ENCODE measurements at places on chromosomes 1 and 21.
A peak's percentile ranks its signal among the peaks of the same experiment; 100 is the strongest.

DNA sequence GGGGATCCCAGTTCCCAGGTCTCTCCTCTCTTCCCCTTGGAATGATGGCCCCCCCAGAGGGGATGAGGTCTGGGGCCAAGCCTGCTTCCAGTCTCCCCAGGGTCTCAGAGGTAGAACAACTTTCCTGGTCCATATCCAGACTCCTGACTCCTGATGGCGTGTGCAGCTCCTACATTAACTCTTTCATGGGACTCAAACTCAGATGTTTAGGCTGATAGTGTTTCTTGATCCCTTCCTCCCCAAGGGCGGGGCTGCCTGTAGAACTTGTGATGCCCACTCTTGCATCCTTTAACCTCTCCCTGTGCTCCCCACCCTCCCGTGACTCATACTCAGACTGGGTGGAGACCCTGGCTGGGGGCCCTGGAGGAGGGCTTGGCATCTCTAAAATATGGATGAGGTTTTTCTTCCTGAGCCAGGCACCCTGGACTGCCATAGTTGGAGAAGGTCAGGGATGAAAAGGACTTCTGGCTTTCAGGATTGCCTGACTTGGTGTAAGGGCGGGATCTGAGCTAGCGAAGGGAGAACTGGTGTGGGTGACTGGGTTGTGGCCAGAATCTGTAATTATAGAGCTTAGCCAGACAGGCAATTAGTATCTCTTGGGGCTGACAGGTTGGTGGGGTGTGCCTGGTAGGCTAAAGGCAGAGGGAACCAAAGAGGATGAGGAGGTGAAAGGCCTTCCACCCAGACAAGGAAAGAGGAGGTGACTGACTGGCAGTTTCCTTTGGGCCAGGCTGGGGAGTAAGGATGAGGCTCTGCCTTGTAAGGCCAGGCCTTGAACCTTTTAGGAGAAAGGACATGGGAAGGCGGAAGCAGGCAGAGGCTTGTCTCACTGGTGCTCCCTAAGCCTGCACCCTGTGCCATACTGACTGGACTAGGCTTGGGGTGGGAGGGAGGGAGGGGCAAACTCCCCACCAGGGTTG is 1.5 kb downstream of the ATP8B2 start:
- peak; percentile 89 for DNase-seq

DNA sequence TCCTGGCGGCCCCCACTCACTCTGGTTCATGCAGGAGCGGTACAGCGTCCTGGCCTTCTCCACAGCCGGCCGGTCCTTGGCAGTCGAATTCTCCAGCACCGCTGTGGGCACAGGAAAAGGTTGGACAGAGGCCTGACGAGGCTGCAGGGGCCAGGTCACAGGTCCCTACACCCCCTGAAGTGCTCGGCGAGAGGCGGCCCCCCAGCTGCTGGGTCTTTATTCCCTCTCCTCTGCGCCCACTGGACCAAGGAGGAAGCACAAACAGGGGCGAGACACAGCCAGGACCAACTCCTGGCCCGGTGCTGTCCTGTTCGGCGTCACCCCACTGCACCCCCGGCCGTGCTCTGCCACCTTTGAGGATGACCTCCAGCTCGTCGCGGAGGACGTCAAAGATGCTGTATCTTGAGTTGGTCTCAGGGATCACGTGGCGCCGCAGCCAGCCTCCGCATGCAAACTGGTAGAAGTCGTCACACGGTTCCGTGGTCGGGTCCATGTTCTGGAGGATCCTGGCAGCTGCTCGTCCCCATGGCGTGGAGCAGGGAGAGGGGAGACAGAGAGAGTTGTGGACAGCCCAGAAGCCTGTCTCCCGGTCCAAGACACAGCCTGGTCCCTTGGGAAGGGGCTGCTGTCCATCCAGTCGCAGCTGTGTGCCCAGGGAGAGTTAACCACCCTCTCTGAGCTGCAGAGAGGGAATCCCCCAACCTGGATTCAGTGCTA is 22.9 kb downstream of the PRXL2B start:
- no peak for DNase-seq

GRCh38 chr1:232905331-232906034 is 44.9 kb upstream of the NTPCR start:
- no peak for DNase-seq

- DNase-seq: no peak
These were observed 437.4 kb downstream of the NUF2 start for GRCh38 chr1:163758977-163759670.

DNA sequence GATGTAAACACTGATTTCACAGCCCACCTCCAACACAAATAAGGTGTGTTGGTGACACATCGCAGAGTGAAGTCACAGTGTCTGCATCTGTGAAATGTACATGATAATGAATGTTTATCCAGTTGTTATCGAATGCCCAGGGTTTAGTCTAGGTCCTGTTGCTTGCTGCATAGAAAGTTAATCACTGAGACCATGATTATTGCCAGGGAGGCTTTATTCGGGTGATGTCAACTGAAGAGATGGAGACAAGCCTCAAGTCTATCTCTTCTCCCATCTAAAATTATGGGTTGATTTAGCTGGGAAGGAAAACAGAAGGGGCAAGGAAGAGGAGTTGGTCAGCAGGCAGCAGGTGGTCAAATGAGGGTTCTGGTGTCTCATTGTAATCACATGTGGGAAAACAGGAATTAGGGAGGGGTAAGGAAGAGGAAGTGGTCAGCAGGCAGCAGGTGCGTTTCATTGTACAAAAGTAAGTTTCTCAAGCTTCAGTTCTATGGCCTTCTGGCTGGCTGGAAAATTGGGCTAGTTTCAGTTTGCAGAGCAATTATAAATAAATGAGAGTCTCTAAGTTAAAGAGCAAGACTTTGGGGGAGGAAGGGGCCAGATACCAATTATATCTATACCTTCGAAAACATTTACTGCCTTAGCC is 146.3 kb upstream of the DNAH14 start:
- DNase-seq: no peak

DNA sequence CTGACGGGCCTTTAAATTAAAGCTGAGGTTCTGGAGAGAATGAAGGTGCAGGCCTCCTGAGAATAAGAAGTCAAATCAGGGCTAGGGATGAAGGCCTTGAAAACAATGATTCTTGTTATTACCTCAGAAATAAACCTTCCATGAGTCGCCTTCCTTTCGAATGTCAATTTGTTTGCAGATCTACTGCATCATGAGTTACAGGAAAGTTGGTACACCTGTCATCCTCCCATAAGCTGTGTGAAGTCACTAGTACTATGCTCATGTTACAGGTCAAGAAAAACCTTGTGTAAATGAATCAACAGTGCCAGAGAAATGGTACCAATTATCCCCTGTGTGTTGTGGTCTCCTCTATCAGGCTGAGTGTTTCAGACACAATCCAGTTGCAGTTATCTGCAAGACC is 281.2 kb upstream of the PLXNA2 start:
- no peak for DNase-seq

- DNase-seq: no peak
These were observed 1.0 kb upstream of the EXO1 start for GRCh38 chr1:241846862-241847539.

- DNase-seq: peak; percentile 87
These were observed 59.5 kb downstream of the POFUT2 start for GRCh38 chr21:45228171-45228641.

GRCh38 chr1:198906739-198907422 is 268.0 kb downstream of the PTPRC start:
- DNase-seq: no peak

- DNase-seq: no peak
These were observed 7.4 kb downstream of the ACTRT2 start for GRCh38 chr1:3028531-3029282.

DNA sequence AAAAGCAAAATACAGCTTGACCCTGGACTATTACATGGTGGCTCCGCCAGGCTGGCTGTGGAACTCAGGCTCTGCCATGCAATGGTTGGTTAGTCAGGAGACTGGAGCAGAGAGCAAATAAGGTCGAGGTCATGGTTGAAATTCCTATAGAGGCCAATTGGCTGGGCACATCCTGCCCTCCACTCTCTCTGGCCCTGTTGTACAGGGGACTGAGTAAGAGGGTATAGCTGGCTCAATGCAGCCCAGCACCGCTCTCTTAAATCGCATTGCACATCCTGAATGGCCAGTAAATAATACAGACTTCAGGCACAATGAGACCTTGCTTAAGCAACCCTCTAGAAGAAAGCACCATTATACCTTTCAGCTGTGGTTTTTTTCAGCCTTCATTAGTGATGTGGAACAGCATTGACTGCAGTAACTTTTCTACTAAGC is 59.3 kb upstream of the PPP2R5A start:
- DNase-seq: no peak

GRCh38 chr1:86774305-86775295 is 70.2 kb downstream of the SH3GLB1 start:
- peak; percentile 67 for DNase-seq

- no peak for DNase-seq
These were observed 27.2 kb downstream of the CAPN2 start for GRCh38 chr1:223739366-223740037.

GRCh38 chr1:227947676-227948492 is at the start of gene WNT9A:
Gene WNT9A, minus strand, starts transcription at chr1:227947932. Its CDS starts 45 bp downstream, at chr1:227947887.
- DNase-seq: peak; percentile 97

DNA sequence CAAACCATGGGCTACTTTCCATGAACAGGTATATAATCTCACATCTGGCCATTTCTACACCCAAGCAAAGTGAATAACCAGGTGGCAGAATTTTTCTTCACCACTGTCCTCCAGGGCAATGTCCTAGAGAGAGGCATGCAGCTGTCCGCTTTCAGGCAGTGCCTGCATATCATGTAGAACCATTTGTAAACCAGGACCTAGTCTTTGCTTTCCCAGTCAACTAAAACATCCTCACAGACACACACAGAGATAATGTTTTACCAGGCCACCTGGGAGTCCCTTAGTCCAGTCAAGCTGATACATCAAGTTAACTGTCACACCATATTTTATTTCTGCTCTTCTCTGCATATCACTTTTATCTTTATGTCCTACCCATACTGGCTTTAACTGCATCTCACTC is 26.2 kb downstream of the TNFSF18 start:
- no peak for DNase-seq

DNA sequence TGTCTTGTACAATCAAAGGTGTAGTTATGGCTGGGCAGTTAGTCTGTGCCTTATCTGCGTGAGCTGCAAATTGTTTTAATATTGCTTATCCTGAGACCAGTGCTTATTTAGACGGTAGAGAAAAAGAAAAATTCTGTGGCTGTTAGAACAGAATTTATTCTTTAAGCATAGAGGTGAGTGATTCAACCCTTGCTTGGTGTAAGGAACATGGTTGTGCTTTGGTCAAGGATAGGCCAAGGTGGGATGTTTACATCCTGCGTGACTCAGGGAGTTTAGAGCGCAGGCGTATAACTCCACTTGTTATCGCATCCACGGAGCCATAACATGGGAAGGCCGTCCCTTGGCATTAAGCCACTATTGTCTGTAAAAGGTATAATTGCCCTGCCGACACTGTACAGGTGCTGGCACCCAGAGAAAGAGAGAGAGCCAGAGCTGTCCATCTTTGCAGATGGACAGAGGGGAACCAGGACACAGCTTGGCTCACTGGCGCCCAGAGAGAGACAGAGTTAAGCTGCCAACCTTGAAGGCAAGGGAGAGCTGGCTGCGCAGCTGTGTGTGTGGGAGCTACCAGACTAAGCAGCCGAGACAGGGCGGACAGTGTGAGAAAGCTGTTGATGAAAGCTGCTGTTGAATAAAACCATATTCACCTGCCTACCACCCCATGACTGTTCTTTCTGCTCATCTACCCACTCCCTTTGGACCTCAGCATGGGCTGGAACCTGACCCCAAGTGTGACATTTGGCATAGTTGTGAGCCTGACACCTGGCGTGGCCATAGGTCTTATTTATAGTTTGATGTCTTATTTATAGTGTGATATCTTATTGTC is 200.4 kb downstream of the DYRK1A start:
- no peak for DNase-seq

- DNase-seq: peak; percentile 74
These were observed 29.3 kb downstream of the KRTAP10-1 start for GRCh38 chr21:44510508-44511218.

DNA sequence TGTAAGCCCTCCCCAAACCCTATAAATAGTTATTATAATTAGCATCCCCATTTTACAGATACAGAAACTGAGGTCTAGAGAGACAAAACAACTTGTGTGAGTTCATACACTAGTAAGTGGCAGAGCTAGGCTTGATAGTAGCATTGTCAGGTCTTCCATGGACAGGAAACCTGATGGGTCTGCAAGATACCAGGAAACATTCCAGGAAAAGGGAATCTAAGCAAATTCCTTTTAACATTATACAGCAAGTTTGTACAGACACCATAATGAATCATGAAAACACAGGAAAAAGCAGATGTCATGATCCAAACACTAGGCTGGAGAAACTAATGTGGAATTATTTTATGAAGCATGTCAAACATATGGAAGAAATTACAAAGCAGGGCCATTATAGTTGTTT is 89.1 kb upstream of the KCNK2 start:
- DNase-seq: peak; percentile 38

GRCh38 chr1:91754348-91754747 is 131.6 kb downstream of the TGFBR3 start:
- no peak for DNase-seq

DNA sequence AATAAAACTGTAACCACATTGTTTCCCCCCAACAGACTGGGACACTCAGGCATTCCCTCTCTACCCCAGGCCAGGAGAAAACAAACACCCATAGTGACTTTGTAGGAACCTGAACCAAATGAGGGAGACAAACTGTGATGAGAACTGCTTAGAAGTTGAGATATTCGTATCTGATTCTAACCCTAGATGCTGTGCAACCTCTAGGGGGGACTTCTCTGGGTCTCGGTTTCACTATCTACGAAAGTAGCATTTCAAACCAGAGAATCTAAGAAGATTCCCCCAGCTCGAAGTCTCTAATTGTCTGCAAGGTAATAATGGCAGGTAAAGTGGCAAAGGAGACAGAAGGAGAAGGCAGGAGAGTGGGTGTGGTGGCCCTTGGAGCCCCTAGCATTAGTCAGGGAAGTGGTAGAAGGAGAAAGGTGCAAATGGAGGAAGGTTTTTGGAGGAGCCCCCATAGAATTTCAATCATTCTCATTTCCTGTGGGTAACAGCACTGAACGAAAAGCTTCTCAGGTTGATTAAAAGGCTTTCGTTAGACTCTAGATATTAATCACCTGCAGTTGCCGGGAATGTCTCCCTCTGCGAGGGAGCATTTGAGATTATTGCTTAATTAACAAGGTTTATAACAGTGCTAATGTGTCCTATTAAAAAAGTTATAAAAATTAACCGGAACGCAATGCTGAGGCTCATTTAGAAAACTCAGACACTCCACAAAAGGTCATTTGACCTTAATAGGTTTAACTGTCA is 46.4 kb downstream of the BEND5 start:
- no peak for DNase-seq
